T-helper 22 cell (primary cell): ENCODE measurements at places on chromosomes 6 and 20.

DNA sequence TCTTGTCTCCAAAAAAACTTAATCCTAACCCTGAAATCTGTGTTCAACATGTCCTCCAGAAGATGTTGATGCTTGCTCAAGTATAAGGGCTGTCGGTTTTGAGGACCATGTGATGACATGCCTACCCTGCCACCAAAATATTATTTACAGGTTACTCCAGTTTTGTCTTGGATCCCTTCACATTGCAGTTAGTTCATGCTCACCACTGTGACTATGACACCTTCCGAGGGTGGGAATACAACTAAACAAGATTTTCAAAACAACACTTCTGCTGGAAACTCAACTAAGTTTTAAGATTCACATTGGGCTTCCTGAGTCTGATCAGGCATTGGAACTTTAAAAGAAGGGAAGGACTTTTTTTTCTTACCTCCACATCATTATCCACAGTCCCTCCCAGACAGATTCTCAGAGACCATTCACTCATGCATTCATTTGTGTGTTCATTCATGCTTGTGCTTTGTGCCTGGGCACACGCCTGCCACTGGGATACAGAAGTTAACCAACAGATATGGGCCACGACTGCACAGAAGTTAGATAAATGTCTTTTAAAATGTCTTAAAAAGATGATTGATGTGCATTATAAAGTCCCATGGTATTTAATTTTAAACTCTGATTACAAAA is 118.7 kb upstream of the GJE1 start:
- DNase-seq = no peak

GRCh38 chr20:17859002-17859615 is 109.5 kb downstream of the SNX5 start:
- DNase-seq = no peak

DNA sequence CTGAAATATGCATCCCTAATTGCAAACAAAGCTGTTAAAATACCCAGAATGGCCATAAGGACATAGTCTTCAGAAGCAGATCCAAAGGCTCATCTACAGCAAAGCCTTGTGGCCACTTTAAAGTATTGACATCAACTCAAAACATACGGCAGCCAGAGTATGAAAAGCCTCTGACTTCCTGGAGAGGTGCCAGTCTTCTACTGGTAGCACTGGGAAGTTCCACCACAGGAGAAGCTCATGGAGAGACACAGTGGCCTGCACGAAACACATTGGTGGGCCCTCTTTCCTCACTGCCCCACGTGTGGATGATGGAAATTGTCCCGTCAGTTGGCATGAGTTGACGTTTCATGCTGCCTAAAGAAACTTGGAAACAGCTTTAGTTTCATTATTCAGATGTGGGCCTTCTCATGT is 202.6 kb upstream of the HEY2 start:
- no peak for DNase-seq

DNA sequence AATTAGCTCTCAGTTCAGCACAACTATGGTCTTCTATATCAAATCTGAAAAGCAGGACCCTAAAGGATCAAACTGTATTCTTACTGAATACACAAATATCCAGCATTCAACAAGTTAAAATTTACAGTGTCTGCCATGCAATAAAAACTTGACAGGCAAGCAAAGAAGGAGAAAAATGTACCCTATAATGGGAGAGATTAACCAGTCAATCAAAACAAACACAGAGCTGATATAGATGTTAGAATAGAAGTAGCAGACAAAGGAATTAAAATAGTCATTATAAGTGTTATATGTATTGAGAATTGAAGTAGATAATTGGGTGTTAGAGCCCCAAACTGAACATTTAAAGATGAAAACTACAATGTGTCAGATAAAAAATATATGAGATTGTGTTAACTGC is 914.9 kb downstream of the EPHA7 start:
- DNase-seq = no peak

DNA sequence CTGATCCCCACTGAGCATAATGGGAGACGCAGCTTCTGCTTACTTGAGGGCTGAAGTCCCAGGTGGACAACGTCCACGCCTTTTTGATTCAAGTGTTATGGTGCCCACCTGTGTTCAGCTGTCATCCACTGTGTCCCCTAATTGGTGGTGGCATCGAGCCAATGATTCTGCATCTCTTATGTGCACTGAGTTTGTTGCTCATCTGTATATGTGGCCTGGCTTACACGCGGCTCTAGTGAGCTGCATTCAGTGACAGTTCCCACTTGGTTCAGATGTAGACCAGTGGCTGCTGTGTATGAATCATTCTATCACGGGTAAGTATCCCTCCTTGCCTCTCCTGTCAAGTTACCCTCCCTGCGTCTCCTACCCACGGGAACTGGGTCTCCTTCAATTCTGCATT is 131.2 kb upstream of the CLDN20 start:
- no peak for DNase-seq

DNA sequence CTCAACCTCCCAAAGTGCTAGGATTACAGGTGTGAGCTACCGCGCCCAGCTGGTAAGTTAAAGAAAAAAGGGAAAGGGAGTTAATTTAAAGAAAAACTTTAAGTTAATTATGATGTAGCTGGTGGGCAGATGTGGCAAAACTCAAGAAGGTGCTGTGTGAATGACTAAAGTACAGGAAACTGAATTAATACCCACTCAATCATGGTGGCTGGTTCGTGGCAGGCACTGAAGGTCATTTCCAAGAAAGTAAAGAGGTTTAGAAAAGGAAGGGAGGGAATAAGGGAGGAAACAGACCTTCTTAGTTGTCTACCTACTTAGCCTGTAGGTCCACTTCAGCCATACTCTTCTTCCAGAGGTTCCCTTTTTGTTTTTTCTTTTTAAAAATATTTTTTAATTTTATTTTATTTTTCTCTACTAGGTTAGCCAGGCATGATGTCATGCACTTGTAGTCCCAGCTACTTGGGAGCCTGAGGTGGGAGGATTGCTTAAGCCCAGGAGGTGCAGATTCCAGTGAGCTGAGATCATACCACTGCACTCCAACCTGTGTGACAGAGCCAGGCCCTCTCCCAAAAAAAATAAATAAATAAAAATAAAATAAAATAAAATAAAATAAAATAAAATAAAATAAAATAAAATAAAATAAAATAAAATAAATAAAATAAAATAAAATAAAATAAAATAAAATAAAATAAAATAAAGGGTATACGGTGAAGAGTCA is 11.9 kb upstream of the TGM3 start:
- no peak for DNase-seq

DNA sequence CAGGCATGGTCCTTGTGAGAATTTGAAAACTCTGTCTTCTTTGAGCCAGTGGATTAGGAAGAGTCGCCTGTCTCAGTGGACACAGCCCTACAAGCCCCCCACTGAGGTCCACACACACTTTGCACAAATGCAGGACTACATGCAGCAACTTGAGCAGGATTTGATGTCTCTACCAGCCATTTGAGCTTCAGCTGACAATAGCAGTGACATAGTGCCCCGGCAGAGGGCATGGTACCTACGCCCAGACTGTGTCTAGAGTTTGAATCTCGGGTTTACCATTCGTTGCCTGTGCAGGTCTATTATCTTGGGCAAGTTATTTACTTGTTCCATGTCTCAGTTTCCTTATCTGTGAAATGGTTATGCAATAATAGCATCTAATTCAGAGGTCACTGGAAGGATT is 580.1 kb downstream of the TFAP2B start:
- DNase-seq = no peak

DNA sequence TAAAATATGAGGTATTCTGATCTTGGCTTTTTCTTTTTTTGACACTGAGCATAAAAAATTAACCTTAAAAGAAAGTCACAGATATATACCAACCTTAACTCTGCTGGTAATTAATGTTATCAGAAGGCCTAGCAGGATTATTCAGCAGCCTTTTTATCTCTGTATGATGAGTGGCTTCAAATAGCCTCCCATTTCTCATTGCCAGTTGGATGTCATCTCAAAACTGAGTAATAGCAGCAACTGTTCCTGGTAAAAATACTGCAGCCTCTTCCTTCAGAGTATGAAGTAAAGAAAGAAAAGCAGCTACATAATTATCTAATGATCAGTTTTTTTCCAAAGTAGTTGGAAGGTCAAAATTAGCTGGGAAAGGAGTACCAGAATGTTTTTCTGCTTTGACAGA is 24.9 kb upstream of the HDGFL1 start:
- no peak for DNase-seq

DNA sequence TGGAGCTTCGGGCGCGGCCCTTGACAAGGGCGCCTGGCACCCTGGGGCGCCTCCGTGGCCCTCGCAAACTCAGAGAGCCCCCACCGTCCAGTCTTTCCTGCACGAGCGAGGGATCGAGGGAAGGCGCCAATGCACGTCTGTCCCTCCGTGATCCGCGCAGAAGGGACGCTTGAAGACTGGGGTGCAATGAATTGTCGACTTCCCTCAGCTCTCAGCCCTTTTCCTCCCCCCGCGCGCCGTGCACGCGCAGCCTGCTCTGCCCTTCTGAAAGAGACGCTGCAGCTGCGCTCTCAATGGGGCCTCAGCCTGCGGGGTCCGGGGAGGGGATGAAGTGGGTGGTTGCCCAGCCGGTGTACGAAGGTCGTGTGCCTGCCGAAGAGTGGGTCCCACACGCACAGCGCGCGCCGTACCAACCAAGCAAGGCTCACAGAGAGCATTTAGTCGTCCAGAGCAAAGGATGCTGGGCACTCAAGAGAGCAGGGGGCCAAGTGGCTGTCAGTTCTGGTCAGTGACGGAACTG is 5.5 kb upstream of the SOX4 start:
- DNase-seq = no peak

- DNase-seq = no peak
These were observed 24.4 kb downstream of the HCRTR2 start for GRCh38 chr6:55198715-55199114.

DNA sequence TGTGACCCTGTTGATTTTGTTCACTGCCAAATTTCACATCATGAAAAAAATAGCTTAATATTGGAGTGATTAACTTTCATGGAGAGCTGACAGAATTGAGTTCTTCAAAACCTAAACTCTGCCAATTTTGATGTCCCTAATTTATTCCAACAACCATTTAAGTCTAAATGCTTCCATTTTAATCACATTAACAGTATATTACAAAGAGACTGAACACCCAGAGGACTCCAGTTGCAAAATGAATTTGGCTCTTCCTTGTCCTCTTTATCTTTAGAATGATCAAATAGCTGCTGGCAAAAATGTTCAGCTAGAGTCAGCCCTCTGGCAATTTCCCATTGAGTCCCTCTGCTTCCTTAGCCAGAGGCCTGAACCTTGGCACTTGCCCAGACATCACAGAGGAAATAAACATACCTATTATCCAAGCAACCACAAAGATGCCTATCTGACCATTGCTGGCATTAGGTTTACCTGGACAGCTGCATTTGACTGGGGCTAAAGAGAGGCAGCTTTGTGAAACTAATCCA is 299.0 kb upstream of the STXBP5 start:
- no peak for DNase-seq

GRCh38 chr6:45350186-45350710 is 22.1 kb downstream of the RUNX2 start:
- DNase-seq = no peak

- DNase-seq = no peak
These were observed 9.1 kb downstream of the PI16 start for GRCh38 chr6:36963451-36964290.

DNA sequence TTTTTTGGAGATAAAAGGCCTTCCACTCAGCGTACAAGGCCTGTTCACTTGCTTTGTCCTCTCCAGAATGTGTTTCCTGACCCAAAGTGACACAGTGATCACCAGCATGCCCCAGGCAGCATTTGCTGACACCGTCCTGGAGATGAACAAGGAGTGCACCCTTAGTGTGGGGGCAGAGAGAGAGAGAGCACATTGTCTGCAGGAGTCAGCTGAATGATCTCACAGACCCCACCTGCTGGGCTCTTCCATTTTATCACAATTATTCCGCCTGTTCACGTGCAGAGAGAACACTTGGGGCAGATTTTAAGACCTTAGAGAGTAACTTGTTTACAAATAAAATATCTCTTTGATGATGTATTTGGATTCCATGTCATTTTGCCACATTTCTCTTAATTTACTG is 22.4 kb upstream of the MAS1L start:
- DNase-seq = no peak
